GM12878 (cell line): ENCODE measurements at places on chromosomes 1 and 21. TPM values are rescaled to one million over a fixed set of nuclear protein-coding genes. Genes with fewer than 3 reads are reported as not detected.

- H3K4me1 ChIP-seq = no peaks in the 10 kb centered on the region
- H3K36me3 ChIP-seq = peaks cover 4% of the 10 kb centered on the region; the same call in 1 of the 2 replicates
- DNase-seq = no peak
Observed at GRCh38 chr1:10257851-10258250, 47.5 kb downstream of the KIF1B start.

- no peaks in the 10 kb centered on the region for H3K36me3 ChIP-seq
- no peak for DNase-seq
- H3K27me3 ChIP-seq = no peaks in the 10 kb centered on the region; the same call in 1 of the 2 replicates
- H3K4me1 ChIP-seq = no peaks in the 10 kb centered on the region
- no peak overlapping the region for H3K4me3 ChIP-seq
- H3K27ac ChIP-seq = no peak overlapping the region
Observed at GRCh38 chr21:38631676-38632075, 133.4 kb upstream of the ERG start.

Gene AMY1B
- not detected in 2 replicates for total RNA-seq

Gene TIE1
- total RNA-seq = 3.3 and 3.9 TPM in 2 replicates

Gene ZNF683
- total RNA-seq = not detected in 2 replicates

DNA sequence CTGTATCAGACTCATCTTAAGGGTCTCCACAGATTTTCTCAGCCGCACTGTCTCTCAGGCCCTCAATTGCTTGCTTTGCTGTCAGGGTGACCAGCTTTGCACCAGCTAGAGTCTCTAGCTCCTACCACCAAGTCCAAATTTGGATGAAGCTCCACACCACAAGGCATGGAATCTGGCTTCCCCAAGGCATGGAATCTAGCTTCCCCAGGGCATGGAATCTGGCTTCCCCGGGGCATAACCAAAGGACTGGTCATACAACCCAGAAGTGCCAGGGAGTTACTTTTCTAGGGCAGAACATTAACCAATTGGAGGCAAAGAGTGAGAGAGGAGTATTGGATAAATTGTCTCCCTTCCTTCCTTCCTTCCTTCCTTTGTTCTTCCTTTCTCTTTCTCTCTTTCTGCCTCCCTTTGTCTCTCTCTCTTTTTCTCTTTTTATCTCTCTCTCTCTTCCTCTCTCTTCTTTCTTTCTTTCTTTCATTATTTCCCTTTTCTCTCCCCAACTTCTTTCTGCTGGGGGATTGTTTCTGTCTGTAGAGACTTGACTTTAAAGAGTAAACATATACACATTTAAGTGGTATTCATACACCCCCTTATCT is 76.9 kb upstream of the HAO2 start:
- DNase-seq = no peak
- no peak overlapping the region for H3K27ac ChIP-seq
- H3K4me3 ChIP-seq = no peak overlapping the region
- no peaks in the 10 kb centered on the region for H3K27me3 ChIP-seq
- no peaks in the 10 kb centered on the region for H3K4me1 ChIP-seq
- no peaks in the 10 kb centered on the region for H3K36me3 ChIP-seq

Gene KCNQ4
- total RNA-seq = 0.18 and 0.21 TPM in 2 replicates
